ENCODE measurements at places on chromosomes 12 and 14.

DNA sequence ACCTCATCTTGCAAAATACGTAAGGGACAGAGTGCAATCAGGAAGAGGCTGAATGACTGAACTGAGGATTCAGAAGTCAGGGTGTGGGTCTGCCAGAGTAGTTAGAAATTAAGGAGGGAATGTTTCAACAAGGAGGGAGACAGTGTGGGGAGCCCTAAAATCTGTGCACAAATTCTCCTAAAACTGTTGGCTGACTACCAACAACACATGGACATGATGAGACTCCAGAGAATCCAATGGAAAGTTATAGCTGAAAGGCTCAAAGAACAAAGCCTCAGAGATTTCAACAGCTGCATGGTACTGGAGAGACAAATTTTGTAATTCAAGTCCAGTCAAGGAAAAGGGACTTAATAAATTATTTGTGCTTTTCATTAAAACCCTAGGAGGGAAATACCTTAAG, 36.1 kb upstream of the NEDD1 start:
- no peak for DNase-seq

- peak; percentile 45 for DNase-seq
Observed at GRCh38 chr14:99774556-99775307, 18.5 kb upstream of the EML1 start.

GRCh38 chr12:64585104-64585503, 25.2 kb upstream of the RASSF3 start:
- no peak for DNase-seq

DNA sequence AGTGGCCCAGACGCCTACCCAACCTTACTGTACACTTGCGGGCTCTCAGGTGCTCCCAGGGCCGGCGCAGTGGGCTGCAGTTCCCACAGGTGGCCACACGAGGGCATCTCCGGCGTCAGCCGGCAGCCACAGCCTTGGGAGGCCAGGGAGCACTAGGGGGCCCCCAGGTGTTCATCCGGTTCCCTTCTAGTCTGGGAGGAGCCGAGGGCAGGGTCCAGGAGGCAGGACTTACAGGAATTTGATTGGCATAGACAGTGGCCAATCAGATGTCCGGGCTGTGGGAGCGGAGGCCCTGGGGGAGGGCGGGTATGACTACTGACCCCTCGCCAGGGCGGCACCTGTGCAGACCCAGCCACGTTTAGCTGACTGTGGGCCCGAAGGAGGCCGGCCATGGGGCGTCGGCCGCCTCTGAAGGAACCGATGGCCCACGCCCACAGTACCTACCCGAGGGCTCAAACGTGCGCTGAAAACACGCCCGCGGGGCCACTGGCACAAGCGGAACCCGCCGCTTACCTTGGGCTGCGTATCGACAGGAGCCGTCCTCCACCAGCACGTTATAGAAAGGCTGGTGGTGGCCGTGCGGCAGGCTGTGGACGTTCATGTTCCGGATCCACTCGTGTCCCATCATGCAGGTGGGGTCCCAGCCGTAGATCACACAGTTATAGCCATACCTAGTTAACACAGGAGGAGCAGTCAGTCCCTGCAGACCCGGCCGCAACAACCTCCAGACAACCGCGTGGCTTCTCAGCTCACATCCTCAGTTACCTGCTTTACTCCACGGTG, 34.8 kb downstream of the FBXO21 start:
- peak; percentile 46 for DNase-seq

DNA sequence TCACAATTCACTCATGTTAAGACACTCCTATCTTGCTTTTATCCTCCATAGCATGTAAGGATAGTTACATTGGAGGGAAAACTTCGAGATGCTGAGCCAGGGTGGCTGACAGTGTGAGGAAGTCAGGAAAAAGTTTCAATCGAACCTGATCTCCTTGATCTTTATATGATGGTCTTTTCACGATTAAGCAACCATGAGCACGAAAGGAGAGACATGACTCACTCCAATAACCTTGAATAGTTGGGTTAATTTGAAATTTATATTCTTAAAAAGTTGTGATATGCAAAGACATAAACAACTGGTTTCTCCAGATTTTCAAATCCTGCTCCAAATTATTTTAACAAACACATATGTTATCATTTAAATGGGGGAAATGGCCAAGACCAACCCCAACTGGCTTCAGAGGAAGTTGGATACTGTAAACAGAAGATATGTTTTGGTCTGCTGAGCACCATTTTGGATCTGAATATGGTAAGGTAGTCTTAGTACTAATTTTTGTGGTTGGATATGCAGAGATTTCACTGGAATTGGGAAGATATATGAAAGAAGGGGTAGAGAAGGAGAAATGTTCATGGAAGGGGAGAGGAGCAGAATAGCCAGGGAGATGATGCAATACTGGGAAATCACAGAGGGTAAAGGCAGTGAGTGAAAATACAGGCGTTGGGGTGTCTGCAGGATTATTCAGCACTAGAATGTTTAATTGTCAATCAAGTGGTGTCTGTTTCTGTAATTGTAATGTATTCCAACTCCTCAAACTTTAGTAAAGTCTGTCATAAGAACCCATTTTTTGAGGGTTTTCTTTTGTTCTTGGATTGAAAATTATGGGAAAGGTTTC, 185.2 kb upstream of the SLC38A2 start:
- no peak for DNase-seq

- no peak for DNase-seq
Observed at GRCh38 chr12:47734725-47735480, 9.6 kb upstream of the ENDOU start.

DNA sequence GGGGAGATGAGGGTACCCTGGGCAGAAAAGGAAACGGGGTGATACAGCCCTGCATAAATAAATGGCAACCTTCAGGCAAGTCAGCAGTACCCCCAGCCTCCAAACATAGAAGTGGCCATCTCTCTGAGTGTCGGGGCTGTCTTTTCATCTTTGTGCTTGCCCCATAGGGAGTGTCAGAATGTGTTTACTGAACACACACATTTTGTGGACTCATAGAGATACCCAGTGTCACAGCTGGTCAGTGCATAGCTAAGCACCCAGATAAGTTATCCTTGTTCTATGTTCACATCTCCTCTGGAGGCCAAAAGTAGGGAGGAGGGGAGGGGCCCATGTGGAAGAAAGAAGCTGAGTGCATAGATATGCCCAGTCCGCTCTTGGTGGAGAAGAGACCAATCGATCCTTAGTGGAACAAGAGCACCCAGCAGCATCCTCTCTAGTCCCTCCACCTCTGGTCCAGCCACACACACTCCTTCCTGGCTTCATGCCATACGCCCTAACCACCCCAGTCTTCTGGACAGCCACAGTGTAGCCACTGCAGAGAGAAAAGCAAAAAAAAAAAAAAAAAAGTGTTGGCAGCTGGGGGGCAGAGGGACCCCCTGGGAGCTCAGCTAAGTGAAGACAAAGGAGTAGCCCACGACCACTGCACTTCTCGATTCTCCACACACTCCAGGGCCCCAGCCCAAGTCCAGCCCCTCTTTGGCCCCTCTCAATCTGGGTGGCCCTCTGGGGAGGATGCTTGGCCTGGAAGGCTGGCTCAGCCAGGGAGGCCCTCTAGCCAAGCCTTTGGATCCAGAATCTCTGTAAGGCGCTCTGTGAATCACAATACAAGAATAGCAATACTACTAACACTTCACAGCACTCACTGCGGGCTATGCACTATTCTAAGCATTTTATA, 2.6 kb downstream of the ITGA7 start:
- DNase-seq: no peak

DNA sequence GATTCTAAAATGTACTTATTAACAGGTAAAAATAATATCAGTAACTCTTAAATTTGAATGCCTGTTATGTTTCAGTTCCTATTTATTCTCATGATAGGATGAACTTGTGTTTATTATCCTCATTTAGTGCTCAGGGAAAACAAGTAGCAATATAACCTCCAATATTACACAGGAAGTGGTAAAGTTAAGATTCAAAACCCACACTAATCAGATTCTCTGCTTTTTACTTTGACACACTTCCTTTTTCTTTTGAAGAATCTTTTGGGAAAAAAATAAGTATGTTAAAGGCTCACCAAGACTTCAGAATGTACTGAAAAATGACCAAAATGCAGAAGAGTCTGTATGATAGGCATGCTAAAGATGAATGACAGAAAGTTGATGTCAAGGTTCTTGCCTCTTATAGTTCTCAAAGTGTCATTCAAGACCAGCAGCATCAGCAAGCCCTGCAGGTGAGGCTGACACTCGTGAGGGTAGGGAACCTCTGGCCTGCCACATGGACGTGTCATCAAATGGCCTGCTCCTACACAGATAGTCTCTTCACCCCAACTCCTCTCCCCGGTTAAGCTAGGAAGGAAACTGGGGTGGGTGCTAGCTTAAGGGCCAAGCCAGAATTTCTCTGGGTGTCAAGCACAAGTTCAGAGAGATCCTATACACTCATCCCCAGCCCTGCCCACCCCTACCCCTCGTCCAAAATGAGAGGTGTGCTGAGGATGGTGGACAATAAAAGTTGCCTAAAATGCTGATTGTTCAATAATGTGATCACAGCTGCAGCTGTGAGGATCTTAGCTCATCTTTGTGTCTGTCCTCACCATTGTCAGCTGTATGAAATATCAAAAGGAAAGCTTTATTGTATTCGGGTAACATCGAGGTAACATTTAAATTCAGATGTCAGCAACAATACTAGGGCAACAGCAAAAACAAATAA, 6.3 kb downstream of the TBPL2 start:
- no peak for DNase-seq

- peak; percentile 39 for DNase-seq
Observed at GRCh38 chr12:93819050-93819491, 141.9 kb downstream of the CRADD start.

- peak; percentile 62 for DNase-seq
Observed at GRCh38 chr12:57242329-57242690, 8.7 kb downstream of the STAC3 start.

DNA sequence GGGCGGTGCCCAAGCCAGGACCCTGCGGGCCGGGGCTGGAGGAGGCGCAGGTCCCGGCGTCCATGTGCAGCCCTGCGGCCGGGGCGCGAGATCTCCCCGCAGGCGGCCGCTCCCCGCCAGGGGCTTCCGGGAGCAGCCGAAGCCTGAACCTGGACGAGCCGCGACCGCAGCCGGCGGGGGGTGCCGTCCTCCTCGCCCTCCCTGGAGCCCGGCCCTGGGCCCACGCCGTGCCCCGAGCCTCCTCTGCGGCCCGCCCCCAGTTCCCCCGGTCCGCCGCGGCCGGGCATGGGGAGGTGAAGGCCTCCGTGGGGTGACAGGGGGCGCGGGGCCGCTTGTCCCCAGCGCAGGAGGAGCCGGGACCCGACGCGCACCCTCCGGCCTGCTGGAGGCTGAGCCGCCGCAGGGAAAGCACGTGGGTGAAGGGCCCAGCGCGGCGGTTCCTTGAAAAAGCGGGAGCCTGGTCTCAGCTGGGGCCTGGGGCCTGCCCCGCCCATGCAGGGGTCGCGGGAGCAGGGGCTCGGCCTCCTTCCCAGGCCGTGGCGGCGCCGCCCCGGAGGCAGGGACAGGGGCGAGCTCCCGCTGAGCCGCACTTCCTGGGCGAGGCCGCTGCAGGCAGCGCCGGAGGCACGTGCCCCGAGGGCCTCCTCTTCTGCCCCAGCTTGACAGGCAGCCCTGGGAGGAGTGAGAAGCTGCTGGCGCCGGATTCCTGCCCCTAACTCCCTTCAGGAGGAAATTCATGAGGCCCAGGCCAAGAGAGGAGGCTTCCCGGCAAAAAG, 55.6 kb upstream of the PPP2R5C start:
- DNase-seq: peak; percentile 59

GRCh38 chr12:41697161-41697560, 447.5 kb downstream of the GXYLT1 start:
- no peak for DNase-seq

DNA sequence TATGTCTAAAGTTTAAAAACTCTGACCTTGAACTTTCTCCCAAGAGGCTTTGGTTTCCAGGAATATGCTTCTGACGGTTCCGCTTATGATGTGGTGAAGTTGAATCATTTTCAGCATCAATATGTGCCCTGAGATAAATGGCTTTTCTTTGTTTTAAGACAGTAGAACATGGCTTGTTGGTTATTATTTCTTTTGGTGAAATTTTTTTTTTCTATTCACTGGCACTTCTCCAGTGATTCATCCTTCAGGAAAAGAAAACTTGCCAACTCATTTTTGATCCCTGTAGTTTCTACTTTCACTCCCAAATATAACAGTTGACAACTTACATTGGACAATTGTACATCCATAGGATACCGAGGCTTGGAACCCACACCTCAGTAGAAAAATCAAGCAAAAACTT, 1301.2 kb upstream of the FLRT2 start:
- no peak for DNase-seq

DNA sequence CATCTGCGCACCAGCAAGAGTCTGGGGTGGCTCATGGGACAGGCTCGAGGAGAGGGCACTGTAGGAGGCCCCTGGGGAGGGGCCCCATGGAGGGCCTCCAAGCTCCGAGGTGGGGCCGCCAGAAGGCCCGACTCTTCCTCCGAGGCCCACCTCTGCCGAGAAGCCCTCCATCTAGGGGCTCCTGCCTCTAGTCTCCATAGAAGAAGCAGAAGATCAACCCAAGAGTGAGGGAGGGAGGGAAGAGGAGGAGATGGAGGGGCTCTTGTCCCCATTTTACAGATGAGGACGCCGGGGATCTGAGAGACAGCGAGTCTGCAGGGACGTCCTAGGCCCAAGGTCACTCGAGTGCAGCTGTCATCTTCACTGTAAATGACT, 41.2 kb downstream of the DIO3 start:
- DNase-seq: no peak

DNA sequence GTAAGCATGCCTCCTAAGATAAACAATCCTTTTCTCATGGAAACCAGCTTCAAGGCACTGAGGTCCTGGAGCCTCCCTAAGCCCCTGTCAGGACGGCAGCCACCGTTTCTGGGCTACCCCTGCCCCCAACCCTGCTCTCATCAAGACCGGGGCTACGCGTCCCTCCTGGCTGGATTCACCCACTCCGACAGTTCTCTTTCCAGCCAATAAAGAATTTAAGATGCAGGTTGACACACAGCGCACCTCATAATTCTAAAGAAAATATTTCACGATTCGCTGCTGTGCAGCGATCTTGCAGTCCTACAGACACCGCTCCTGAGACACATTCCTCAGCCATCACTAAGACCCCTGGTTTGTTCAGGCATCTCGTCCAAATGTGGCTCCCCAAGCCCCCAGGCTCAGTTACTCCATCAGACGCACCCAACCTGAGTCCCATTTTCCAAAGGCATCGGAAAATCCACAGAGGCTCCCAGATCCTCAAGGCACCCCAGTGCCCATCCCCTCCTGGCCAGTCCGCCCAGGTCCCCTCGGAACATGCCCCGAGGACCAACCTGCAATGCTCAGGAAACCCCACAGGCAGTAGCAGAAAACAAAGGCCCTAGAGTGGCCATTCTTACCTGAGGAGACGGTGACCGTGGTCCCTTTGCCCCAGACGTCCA, 336.3 kb downstream of the TMEM121 start:
- DNase-seq: no peak

GRCh38 chr14:70698288-70698687, 56.6 kb downstream of the TTC9 start:
- DNase-seq: no peak

- DNase-seq: no peak
Observed at GRCh38 chr12:132411457-132411856, 78.5 kb upstream of the FBRSL1 start.
